ENCODE measurements at places on chromosomes 2 and 18. TPM values are rescaled to one million over a fixed set of nuclear protein-coding genes. Genes with fewer than 3 reads are reported as not detected.

GRCh38 chr18:44856157-44856556, 175.5 kb downstream of the SETBP1 start:
- no peak overlapping the region for H3K4me3 ChIP-seq
- H3K27me3 ChIP-seq, result no peaks in the 10 kb centered on the region
- no peak overlapping the region for H3K27ac ChIP-seq
- no peak for DNase-seq
- peaks cover 9% of the 10 kb centered on the region for H3K4me1 ChIP-seq

- H3K36me3 ChIP-seq, result no peaks in the 10 kb centered on the region
- no peaks in the 10 kb centered on the region for H3K4me1 ChIP-seq
- H3K4me3 ChIP-seq, result no peak overlapping the region
- no peak for DNase-seq
- no peak overlapping the region for H3K27ac ChIP-seq
- H3K27me3 ChIP-seq, result no peaks in the 10 kb centered on the region
Observed at GRCh38 chr2:108825254-108825653, 38.7 kb downstream of the CCDC138 start.

GRCh38 chr2:32591669-32592463, 36.0 kb upstream of the TTC27 start:
- H3K27ac ChIP-seq, result no peak overlapping the region
- no peak overlapping the region for H3K4me3 ChIP-seq
- H3K27me3 ChIP-seq, result no peaks in the 10 kb centered on the region
- no peaks in the 10 kb centered on the region for H3K4me1 ChIP-seq

- no peak for DNase-seq
- no peaks in the 10 kb centered on the region for H3K4me1 ChIP-seq
- H3K4me3 ChIP-seq, result no peak overlapping the region
- no peaks in the 10 kb centered on the region for H3K27me3 ChIP-seq
Observed at GRCh38 chr2:55672630-55673029, 21.0 kb downstream of the PNPT1 start.

AAK1 gene
- 47.9 TPM for total RNA-seq

DNA sequence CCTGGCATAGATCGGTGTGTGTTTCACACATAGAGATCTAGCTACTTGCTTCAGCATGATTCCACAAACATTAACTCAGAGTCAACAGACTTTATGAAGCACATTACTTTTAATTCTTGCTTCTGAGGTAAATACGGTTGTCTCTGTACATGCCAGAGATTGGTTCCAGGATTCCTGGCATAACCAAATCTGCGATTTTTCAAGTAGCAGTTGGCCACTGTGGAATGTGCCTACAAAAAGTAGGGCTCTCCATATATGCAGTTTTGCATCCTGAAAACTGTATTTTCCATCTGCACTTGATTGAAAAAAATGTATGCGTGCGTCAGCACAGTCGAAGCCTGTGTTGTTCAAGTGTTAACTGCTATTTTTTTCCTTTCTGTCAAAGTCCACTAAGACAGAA, 85.0 kb downstream of the ZAP70 start:
- no peak for DNase-seq
- no peaks in the 10 kb centered on the region for H3K36me3 ChIP-seq
- H3K27ac ChIP-seq, result no peak overlapping the region

RGPD3 gene
- 13.9 TPM for total RNA-seq

DNA sequence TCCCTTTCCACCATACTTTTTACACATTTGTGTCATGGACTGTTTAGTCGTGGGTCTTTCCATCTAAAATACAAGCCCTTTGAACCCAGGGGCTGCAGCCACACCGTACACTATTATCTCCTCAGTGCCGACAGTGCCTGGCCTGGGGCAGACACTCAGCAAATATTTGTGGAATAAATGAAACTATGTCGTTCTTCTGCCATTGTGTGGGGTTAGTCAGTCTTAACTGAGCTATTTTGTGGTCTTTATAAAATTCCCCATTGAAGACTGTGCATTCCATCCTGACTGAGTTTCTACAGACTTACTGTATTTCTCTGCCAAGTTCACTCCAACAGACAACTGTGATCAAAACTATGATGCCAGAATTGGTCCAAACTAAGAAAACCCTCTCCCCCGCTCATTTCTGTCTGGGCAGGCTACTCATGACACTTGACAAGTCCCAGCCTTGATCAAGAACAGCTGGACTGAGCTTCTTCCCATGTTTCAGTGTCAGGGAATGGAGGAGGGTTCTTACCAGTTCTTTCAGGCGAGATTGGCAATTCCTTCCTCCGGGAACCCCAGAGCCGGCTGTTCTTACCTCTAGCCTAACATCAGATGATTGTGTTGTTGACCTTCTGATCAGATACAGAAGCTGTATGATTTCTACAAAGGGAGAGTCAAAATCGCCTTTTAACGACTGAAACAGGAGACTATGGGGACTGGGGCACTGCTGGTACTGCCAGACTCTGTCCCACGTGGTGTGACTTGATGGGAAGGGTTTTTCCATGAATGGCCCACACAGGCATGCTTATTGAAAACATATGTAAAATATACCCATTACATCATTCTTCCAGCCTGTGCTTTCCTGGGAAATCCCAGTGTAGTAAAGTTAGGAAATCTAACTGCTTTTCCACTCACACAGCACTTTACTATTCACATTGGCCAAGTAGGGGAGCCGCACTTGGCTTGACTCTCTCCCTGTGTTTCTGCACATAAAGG, 77.4 kb upstream of the NPAS2 start:
- H3K36me3 ChIP-seq, result no peaks in the 10 kb centered on the region
- H3K27ac ChIP-seq, result no peak overlapping the region
- no peaks in the 10 kb centered on the region for H3K27me3 ChIP-seq
- H3K4me3 ChIP-seq, result no peak overlapping the region

DNA sequence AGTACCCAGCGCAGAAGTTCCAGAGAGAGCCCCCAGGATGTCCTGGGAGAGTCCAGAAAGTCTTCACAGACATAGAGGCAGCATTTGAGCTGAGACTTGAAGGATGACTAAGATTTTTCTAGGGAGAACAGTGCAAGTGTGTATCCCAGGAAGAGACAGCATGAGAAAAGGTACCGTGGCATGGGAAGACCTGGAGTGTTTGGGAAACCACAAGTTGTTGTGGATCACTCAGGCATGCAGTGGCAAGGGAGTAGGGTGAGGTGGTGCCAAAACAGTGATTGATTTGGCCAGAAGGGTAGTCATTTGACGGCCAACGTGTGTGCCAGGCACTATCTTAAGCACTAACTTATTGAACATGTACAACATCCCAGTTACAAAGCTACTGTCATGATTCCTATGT, 24.5 kb upstream of the KCNK3 start:
- DNase-seq, result no peak
- no peak overlapping the region for H3K27ac ChIP-seq
- H3K36me3 ChIP-seq, result no peaks in the 10 kb centered on the region
- no peaks in the 10 kb centered on the region for H3K4me1 ChIP-seq
- H3K27me3 ChIP-seq, result no peaks in the 10 kb centered on the region

DNA sequence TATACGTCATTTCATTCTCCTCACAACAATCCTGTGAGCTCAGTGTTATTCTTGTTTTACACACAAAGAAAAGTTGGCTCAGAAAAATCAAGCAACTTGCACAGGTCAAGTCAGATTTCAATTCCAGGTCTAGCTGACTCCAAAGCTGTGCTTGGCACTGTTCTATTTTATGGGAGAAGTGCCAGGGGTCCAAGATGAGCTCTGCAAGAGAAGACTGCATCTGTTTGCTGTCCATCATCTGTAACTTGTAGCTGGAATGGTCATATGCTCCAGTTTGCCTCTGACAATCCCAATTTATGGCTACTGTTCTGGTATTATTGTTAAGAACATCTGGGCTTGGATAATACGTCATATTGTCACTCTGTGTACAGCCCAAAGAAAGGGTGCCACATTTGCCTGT, 28.9 kb downstream of the KCNF1 start:
- H3K27ac ChIP-seq, result no peak overlapping the region
- H3K36me3 ChIP-seq, result no peaks in the 10 kb centered on the region
- H3K27me3 ChIP-seq, result no peaks in the 10 kb centered on the region
- no peak for DNase-seq

ABCG5 gene
- not detected for total RNA-seq

PLEKHH2 gene
- 80.2 TPM for total RNA-seq

NDUFS1 gene
- 73.1 TPM for total RNA-seq

GRCh38 chr18:49585781-49586663, 24.2 kb downstream of the LIPG start:
- DNase-seq, result no peak
- H3K4me3 ChIP-seq, result no peak overlapping the region
- no peaks in the 10 kb centered on the region for H3K36me3 ChIP-seq
- H3K27me3 ChIP-seq, result no peaks in the 10 kb centered on the region
- H3K4me1 ChIP-seq, result peaks cover 3% of the 10 kb centered on the region
- no peak overlapping the region for H3K27ac ChIP-seq

GRCh38 chr2:100629309-100629708, 66.5 kb downstream of the PDCL3 start:
- DNase-seq, result no peak
- no peak overlapping the region for H3K4me3 ChIP-seq
- no peaks in the 10 kb centered on the region for H3K4me1 ChIP-seq
- H3K36me3 ChIP-seq, result no peaks in the 10 kb centered on the region
- H3K27me3 ChIP-seq, result no peaks in the 10 kb centered on the region

GRCh38 chr18:38941711-38942561, 1376.3 kb upstream of the CELF4 start:
- H3K27ac ChIP-seq, result no peak overlapping the region
- no peaks in the 10 kb centered on the region for H3K36me3 ChIP-seq
- no peak overlapping the region for H3K4me3 ChIP-seq
- no peak for DNase-seq
- H3K4me1 ChIP-seq, result no peaks in the 10 kb centered on the region

ADAM23 gene
- total RNA-seq, result 19.5 TPM

- H3K27ac ChIP-seq, result no peak overlapping the region
- no peaks in the 10 kb centered on the region for H3K36me3 ChIP-seq
- H3K4me1 ChIP-seq, result no peaks in the 10 kb centered on the region
- no peak overlapping the region for H3K4me3 ChIP-seq
- no peak for DNase-seq
Observed at GRCh38 chr2:48036312-48036711, 130.0 kb upstream of the FBXO11 start.

- DNase-seq, result no peak
- no peak overlapping the region for H3K4me3 ChIP-seq
- no peak overlapping the region for H3K27ac ChIP-seq
- H3K36me3 ChIP-seq, result no peaks in the 10 kb centered on the region
- H3K27me3 ChIP-seq, result no peaks in the 10 kb centered on the region
Observed at GRCh38 chr18:10011751-10012150, 97.9 kb downstream of the VAPA start.

GRCh38 chr18:56748698-56749268, 97.6 kb downstream of the WDR7 start:
- H3K4me3 ChIP-seq, result no peak overlapping the region
- DNase-seq, result no peak
- no peaks in the 10 kb centered on the region for H3K27me3 ChIP-seq
- H3K4me1 ChIP-seq, result no peaks in the 10 kb centered on the region

DNA sequence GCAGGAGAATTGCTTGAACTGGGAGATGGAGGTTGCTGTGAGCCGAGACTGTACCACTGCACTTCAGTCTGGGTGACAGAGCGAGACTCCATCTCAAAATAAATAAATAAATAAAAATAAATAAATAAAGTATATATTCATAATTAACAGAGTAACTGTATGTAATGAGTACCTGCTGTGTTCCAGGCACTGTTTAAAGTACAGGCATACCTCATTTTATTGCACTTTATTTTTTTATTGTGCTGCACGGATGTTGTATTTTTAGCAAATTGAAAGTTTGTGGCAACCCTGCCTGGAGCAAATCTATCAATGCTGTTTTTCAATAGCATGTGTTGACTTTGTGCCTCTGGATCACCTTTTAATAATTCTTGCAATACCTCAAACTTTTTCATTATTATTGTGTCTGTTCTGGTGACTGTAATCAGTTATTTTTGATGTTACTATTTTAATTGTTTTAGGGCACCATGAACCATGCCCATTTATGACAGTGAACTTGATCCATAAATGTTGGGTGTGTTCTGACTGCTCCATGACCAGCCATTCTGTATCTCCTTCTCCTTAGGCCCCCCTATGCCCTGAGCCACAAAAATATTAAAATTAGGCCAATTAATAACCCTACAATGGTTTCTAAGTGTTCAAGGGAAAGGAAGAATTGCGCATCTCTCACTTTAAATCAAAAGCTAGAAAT, 27.5 kb upstream of the CD8A start:
- no peaks in the 10 kb centered on the region for H3K4me1 ChIP-seq
- no peaks in the 10 kb centered on the region for H3K27me3 ChIP-seq
- H3K36me3 ChIP-seq, result no peaks in the 10 kb centered on the region
- no peak overlapping the region for H3K27ac ChIP-seq
- no peak overlapping the region for H3K4me3 ChIP-seq

GRCh38 chr18:79507076-79507545, 111.4 kb downstream of the NFATC1 start:
- H3K27me3 ChIP-seq, result no peaks in the 10 kb centered on the region
- DNase-seq, result peak; percentile 53
- H3K27ac ChIP-seq, result peak overlapping the region; percentile 71
- no peak overlapping the region for H3K4me3 ChIP-seq

DNA sequence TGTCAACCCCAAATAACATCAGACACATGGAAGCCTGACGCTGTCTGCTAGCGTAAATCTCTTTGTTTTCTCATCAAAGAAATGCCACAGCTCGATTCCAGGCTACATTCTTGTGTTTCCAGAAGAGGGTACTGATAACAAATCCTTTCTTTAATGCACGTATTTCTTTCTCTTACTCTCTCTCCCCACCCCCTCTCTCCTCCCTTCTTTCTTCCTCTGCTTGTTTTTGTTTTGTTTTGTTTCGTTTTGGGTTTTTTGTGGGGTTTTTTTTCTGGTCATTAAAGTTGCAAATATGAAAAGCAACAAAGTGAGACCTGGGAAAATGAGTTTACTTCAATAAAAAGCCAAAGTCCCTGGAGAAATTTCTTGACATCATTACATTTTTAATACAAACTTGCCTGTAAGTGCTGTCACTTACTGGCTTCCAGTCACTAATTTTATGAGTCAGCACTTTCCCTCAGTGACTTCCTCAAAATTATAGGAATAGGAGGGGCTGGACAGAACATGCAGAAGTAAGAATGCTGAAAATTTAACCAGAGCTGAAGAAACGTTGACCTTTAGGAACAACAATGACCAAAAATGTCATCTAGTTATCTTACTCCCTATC, 106.7 kb upstream of the NABP1 start:
- no peak overlapping the region for H3K4me3 ChIP-seq
- no peaks in the 10 kb centered on the region for H3K36me3 ChIP-seq
- peaks cover 4% of the 10 kb centered on the region for H3K4me1 ChIP-seq
- peak; percentile 31 for DNase-seq

- H3K27me3 ChIP-seq, result no peaks in the 10 kb centered on the region
- DNase-seq, result no peak
- H3K36me3 ChIP-seq, result no peaks in the 10 kb centered on the region
- H3K4me3 ChIP-seq, result no peak overlapping the region
- H3K27ac ChIP-seq, result no peak overlapping the region
- peaks cover 14% of the 10 kb centered on the region for H3K4me1 ChIP-seq
Observed at GRCh38 chr2:176582990-176583481, 313.8 kb downstream of the MTX2 start.

ANKAR gene
- 32.8 TPM for total RNA-seq

SDC1 gene
- 9.2 TPM for total RNA-seq

DNA sequence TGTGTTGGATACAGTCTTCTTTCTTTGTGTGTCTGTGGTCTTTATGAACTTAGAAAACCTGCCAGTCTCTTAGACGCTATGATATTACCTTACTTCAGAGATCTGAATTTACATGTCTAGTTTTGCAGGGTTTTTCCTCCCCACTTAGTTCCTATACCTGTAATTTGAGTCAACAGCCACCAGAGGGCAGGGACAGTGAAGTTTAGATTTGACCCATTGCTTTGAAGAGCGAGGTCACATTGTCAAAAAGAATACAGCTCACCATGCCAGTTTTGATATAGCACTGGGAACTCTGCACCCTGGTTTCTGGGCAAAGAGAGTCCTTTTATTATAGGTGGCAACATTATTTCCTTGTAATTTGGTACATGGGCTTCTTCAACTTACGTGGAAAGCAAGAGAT, 102.3 kb downstream of the MAPK4 start:
- peaks cover 7% of the 10 kb centered on the region for H3K4me1 ChIP-seq
- DNase-seq, result no peak
- no peaks in the 10 kb centered on the region for H3K36me3 ChIP-seq
- H3K27ac ChIP-seq, result no peak overlapping the region
- no peaks in the 10 kb centered on the region for H3K27me3 ChIP-seq

Measured in testis (tissue), 5 donors.